Fibroblast of upper back skin (primary cell): ENCODE measurements at places on chromosomes 12 and 14.

GRCh38 chr12:46217541-46218321 is 51.1 kb downstream of the SLC38A1 start:
- DNase-seq = no peak

DNA sequence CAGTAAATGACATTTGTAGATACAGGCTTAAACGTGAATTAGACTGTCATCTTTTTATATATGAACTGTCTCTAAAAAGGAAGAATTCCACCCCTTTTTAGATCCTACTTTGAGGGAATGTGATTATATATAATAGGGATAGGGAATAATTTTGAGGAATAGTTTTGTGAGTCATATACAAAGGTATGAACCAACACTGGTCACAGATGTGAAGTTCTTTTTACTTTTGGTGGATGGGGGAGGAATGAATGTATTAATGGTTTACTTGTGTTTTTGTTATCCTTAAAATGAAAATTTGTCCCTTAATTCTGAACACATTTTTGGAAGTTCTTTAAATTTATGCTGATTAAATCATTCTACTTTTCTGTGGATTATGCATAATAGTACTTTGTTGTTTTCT is 30.4 kb downstream of the FRS2 start:
- DNase-seq = peak; percentile 66

DNA sequence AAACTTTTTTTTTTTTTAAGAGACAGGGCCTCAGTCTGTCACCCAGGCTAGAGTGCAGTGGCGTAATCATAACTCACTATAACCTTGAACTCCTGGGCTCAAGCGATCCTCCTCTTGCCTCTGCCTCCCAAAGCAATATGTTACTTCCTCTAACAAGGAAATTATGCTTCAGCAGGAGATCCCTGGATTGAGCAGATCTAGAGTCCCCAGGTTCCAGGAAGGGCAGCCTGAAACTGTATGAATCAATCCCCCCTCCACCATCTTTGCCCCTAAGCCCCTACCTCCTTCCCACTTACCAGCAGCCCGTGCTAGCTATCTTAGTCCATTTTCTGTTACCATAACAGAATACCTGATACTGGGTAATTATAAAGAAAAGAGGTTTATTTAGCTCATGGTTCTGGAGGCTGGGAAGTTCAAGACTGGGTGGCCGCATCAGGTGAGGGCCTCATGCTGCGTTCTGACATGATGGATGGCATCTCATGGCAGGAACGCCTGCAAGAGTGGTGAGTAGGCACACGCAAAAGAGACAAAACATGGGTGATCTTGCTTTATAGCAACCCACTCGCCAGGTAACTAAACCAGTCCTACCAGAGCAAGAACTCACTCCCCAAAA is 5.0 kb downstream of the TAMALIN start:
- no peak for DNase-seq

DNA sequence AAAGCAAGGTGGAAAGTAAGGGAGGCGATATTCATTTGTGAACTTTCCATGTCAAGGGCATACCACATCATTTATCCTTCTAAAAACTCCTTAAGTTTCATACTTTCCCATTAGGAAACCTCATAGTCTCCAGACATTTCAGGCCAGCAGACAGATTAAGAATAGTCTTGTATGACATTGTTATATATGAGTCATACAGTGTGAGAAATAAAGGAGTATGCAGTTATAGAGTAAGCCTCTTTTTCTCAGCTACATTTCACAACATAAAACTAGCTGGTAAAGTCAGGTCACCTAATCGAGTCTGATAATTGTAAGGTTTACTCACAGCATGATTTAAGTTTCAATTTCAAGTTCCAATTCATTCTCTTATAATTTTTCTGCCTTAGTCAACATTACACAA is 164.3 kb downstream of the GRIP1 start:
- peak; percentile 82 for DNase-seq

DNA sequence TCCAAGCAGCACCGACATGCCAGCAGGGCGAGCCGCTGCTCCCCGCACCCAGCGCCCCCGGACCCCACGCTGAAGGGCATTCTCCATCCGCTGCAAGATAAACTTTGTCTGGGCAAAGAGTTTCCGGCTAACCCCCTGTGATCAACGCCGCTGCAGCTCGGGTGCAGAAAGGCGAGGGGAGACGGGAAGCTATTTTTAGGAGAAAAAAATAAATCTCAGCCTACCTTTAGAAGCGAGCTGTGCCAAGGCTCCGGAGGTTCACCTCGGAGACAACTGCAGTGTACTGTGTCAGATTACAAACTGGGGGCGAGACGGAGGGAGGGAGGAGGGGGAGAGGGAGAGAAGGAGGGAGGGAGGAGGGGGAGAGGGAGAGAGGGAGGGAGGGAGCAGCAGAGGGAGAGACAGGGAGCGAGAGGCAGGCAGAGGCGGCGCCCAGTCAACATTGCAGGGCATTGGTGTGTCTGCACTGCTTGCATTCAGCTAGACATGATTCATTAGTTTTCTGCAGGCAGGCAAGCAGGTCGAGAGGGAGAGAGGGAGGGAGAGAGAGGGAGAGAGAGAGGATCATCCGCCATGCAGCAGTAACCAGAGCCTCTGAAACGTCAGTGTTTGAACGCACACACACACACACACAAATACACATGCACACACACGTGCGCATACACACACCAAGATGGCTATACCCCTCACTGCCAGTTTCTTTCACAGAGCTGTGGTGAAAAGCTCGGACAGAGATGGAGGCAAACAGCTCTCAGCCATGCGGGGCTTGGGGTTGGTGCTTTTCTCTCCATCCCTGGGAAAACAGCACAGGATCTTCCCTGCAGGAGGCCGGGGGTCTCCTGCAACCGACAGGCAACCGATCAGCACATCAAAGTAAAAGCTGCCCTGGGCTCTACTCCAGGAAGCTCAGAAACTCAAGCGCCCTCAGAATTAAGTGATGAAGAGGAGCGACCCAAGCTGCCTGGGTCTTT is at the start of gene RIMBP2:
TSS of gene RIMBP2 (minus strand) at position 302 of the 971 bp plus-strand sequence. CDS start 237,286 bp downstream, outside the sequence.
- peak; percentile 62 for DNase-seq

DNA sequence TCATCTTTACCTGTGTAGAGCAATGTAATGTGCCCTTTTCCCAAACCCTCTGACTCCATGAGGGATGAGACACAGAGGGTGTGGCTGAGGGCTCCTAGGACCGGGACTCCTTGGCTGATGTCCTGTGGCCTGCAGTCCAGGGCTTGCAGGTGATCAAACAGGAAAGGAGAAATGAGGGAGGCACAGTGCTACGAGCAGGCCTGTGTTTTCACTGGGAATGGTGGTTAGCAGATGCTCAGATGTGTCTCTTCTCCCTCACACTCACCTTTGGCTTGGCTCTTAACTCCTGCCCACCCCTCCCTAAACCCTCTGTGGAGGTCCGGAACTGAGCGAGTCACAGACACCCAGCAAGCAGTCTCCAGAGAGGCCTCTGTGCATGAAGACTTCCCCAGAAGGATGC is 254.4 kb downstream of the DAD1 start:
- DNase-seq = no peak

- DNase-seq = peak; percentile 7
These were observed 61.6 kb downstream of the SERPINA3 start for GRCh38 chr14:94673781-94674231.

DNA sequence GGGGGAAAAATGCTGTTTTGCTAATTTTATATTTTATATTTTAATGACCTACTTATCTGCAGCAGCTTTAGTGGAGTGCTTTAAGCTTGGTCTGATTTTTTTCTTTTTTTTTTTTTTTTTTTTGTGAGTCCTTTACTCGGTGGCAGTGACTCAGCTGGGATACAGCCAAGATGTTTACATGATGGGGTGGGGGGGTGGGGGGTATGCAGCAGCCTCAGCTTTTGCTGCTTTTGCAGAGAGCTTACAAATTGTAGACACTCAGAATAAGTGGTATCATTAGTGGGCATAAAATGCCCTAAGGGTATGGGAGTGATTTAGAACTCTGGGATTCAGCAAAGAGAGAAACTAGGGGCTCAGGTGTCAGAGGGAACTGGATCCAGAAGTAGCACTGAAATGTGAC is 38.2 kb upstream of the ARHGAP5 start:
- DNase-seq = peak; percentile 32
